HT-29 (cell line): ENCODE measurements at places on chromosomes 3 and 15. TPM values are rescaled to one million over a fixed set of nuclear protein-coding genes. Genes with fewer than 3 reads are reported as not detected.

The CHDH gene
- total RNA-seq: 27.6 and 54.6 TPM in 2 replicates

The TMEM108 gene
- not detected in 2 replicates for total RNA-seq

The GOLGA6L6 gene
- not detected in 2 replicates for total RNA-seq

The VIPR1 gene
- total RNA-seq: 60.4 and 74.4 TPM in 2 replicates

The ACP3 gene
- total RNA-seq: 2.8 and 4.0 TPM in 2 replicates

The SLC38A3 gene
- 0.70 TPM in 1 of 2 replicates, not detected in the other for total RNA-seq

The GOLGA8Q gene
- not detected in 2 replicates for total RNA-seq

The TIMP4 gene
- total RNA-seq: 2.7 and 3.8 TPM in 2 replicates

The ADAMTS9 gene
- total RNA-seq: 0.05 TPM in 1 of 2 replicates, not detected in the other

DNA sequence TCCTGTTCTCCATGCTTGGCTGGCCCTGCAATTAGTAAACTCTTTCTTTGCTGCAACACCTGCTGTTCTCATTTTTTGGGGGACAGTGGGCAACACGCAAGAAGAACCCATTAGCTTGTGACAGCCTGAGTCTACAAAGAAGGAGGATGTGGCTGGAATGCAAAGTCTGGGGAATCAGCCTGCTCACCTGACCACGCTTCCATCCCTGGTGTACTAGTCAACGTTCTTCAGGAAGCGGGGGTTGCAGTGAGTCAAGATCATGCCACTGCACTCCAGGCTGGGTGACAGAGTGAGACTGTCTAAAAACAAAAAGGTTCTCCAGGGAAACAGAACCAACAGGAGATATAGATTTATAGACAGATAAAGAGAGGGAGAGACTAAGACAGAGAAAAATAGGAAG lies 27.7 kb upstream of the KBTBD12 start:
- DNase-seq: no peak

- no peak for DNase-seq
Measured at GRCh38 chr15:82044373-82045178, 1.2 kb downstream of the MEX3B start.

DNA sequence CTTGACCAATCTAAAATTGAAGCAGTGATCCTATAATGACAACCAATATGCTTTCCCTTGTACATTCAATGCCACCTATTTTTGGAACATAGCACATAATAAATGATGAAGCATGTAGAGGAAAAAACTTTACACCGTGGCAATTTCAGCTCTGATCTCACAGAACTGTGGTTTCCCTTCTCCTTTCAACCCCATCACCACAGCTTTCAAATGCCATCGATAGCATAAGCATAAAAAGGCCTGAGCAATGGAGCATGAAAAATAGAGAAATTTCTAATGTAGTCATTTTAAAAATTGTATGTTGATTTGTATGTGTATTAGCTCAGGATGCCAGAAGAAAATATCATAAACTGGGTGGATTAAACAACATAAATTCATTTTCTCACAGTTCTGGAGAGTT lies 406.0 kb upstream of the TMCO5A start:
- no peak for DNase-seq

GRCh38 chr15:80152896-80153876 lies at the start of gene FAH:
FAH (plus strand) TSS chr15:80152999; CDS start chr15:80153055, 56 bp downstream.
- DNase-seq: peak; percentile 66

- no peak for DNase-seq
Measured at GRCh38 chr3:20561166-20561565, 375.2 kb upstream of the SGO1 start.

GRCh38 chr3:67048067-67048714 lies 50.1 kb downstream of the KBTBD8 start:
- DNase-seq: no peak

DNA sequence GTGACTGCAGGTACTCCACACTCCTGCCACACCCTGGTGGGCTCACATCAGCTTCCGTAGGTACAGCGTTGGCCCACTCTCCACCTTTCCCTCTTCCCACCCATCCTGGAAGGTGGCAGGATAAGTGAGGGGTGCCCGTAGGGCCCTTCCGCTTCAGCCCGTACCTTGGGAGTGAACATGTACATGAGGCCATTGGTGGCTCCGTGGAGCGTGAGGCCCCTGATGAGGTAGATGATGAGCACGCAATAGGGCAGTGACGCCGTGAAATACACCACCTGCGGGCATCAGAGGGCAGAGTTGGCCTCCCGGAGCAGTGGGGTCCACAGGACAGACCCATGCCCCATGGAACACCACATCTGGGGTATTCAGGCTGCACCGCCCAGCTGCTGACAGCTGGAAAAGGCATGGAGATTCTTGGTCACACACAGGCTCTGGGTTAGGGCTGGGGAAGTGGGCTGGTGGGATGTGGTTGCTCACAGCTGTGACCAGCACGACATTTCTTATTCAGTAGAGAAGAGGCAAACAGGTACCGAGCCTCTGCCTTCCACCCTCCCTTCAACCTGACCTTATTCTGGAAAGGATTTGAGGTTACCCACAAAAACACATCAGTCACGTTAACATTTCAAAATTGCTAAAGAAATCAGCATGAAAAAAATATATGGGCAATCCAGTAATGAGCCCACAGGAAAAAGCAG lies 23.8 kb downstream of the SLC6A20 start:
- no peak for DNase-seq

- DNase-seq: no peak
Measured at GRCh38 chr3:58353722-58354553, 21.2 kb downstream of the PXK start.

GRCh38 chr3:31240013-31240412 lies 292.7 kb upstream of the STT3B start:
- no peak for DNase-seq

- peak; percentile 35 for DNase-seq
Measured at GRCh38 chr15:95018888-95019545, 787.7 kb downstream of the MCTP2 start.

- no peak for DNase-seq
Measured at GRCh38 chr3:43742920-43743319, 52.2 kb downstream of the ABHD5 start.
